Left cardiac atrium (tissue), 4 donors: ENCODE measurements at places on chromosomes 12 and 14.

GRCh38 chr14:50530794-50531365, 1.5 kb downstream of the MAP4K5 start:
- DNase-seq = no peak

DNA sequence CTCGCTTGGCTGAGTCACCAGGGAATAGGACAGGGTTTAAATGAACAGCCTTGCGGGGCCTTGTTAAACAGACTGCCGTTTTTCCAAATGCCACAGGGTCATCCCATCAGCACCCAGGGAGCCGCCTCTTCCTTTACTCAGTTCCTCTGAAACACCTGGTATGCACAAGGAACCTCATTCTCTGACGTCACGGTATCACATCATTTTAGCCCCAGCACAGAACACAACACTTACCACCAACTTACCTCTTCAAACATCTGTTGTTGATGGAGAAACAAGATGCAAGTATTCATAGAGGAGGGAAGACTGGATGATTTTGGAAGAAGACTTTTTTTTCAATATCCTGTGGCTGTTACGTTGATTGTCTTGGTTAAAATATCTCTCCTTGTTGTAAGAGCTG, 535.3 kb upstream of the TMEM132C start:
- no peak for DNase-seq

DNA sequence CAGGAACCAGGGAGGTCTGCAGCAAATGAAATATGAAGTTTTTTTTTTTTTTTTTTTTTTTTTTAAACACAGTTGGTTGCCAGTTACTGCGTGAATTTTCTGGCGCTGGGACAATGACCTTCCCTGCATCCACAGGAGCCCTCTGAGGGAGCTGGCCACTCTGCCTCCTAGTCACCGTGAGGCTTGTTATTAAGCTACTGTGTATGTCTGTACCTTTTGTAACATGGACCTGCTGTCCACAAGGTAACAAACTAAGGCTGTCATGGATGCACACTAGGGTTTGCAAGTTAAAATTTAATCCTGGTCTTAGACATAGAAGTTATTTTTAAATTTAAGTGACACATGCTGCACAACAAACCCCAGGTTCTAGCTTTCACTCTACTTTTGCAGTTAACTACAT, 211.0 kb downstream of the SSPN start:
- no peak for DNase-seq

- peak; percentile 88 for DNase-seq
Observed at GRCh38 chr12:75334384-75335030, at the start of gene GLIPR1L1. Gene GLIPR1L1, plus strand, starts transcription at chr12:75334670. Its CDS starts 59 bp downstream, at chr12:75334729.

GRCh38 chr14:31362746-31363145, 57.6 kb downstream of the HEATR5A start:
- no peak for DNase-seq

DNA sequence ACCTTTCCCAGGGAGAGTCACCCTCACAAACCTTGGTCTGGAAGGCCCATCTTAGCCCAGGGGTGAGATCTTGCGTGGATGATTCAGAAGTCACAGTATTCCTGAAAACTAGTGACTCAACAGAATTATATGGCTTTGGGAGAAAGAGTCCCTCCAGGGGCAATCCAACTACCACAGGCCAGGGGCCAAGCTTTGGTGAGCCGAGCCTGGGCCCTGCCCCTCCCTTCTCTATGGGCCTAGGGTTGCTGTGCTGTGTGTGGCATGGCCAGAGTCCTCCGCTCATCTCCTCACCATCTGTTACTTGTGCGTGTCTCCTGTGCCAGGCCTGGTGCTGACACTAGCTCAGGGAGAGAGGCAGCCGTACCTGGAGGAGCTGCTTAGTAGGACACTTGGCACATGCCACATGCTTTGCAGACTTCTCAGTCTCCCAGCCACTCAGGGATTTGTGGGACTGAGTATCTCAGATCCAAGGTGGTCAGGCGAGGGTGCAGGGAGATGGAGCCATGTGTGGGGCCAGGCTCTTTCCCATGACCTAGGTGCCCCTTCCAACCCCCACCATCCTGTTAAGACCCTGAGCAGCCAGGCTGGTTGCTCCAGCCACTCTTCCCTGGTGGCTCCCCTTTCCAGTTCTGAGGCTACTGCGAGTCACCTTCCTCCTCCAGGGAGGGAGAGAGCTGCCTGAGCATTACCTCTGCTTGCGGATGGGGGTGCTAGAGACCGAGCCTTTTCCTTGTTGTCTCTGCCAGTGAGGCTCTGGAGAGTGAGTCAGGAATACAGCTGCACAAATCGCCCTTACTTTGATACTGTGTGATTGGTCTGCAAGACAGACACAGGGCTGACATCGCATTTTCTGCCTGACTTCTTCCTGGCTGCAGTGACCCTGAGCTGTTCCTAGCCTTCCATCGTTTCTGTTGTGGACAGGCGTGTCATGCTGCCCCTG, 94.1 kb downstream of the SLC25A47 start:
- no peak for DNase-seq

DNA sequence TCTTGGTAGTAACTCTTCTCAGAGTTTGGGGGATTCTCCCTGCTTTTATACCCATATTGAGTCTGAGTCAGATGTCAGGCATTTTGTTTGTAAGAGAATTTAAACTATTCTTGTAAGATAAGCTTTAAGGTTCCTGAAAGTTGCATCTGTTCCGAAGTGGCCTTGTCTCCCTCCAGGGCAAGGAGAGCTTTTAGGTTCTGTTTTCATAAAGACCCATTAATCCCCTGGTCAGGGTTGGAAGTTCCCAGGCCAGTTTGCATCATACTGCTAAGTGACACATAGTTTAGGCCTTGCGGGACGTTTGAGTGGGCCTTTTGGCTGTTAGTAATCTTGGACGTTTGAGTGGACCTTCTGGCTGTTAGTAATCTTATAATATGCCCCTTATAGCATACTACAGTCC, 396.7 kb downstream of the NPAS3 start:
- no peak for DNase-seq

DNA sequence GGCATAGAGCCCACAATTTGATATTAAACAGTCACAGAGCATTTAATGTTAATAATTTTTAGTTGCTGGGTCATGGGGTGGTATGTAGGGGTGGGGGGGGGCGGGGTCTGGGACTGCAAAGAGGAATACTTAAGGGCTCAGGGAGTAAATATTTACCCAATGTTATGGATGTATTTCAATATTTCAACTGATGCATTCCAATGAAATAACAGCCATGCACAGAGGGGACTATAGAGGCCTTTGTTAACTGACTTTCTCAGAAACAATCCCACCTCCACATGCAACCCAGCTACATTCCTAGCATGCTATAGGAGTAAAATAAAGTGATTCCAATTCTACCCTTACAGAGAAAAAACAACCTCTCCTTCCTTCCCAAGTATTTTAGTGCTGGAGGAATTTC, 7.9 kb upstream of the BBS10 start:
- no peak for DNase-seq

GRCh38 chr14:37595809-37596621, 586 bp downstream of the TTC6 start:
- DNase-seq = peak; percentile 14

GRCh38 chr12:115386946-115387345, 703.0 kb upstream of the TBX3 start:
- no peak for DNase-seq

GRCh38 chr12:54306925-54307741, 6.3 kb upstream of the NFE2 start:
- DNase-seq = peak; percentile 90

GRCh38 chr12:53383258-53383657, 3.3 kb downstream of the SP1 start:
- DNase-seq = no peak

- DNase-seq = no peak
Observed at GRCh38 chr12:40775661-40776060, 83.4 kb downstream of the CNTN1 start.

DNA sequence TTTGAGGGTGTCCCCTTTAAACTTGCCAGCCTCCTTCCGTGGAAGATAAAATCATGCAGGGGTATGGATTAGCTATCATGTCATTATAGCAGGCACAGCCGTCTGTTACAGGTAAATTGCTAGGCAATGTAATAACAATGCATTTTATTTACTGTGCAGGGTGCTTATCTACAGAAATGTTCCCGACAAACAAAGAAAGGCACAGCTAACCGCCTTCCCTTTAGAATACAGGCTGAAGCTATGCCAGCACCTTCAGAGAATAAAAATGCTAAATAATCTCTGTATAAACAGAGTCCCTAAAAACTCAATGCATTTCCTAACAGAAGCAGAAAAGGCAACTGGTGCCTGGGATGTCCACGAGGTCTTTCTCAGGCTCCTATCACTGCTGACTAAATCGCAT, 239.2 kb downstream of the SPTSSA start:
- no peak for DNase-seq

- no peak for DNase-seq
Observed at GRCh38 chr12:15682826-15683225, 106.4 kb downstream of the EPS8 start.
